ENCODE measurements at places on chromosomes 6 and 20.

DNA sequence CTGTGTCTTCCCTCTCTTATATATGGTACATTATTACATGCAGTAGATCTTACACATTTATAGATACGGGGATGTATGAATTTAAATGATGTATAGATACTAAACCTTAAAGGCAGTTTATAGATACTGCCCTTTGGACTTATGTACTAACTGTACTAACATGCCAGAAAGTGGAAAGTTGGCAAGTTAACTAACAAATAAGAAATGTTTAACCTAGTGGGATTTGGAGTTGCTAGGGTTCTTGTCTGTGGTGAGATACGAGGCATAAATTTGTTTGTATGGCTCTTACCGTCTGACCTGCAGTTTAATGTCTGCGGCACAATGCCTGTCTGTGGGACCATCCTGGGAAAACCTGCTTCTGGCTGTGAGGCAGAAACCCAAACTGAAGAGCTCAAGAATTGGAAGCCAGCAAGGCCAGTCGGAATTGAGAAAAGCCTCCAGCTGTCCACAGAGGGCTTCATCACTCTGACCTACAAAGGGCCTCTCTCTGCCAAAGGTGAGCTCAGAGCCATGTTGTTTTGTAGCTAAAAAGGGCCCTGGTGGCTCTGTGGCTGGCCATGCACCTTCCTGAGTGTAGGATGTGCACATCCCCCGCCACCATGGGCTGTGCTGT lies 62.9 kb upstream of the SLC22A1 start:
- no peak overlapping the region for H3K27ac ChIP-seq
- DNase-seq: no peak
- H3K27me3 ChIP-seq: no peaks in the 10 kb centered on the region
- peaks cover 94% of the 10 kb centered on the region for H3K36me3 ChIP-seq
- H3K4me1 ChIP-seq: no peaks in the 10 kb centered on the region

DNA sequence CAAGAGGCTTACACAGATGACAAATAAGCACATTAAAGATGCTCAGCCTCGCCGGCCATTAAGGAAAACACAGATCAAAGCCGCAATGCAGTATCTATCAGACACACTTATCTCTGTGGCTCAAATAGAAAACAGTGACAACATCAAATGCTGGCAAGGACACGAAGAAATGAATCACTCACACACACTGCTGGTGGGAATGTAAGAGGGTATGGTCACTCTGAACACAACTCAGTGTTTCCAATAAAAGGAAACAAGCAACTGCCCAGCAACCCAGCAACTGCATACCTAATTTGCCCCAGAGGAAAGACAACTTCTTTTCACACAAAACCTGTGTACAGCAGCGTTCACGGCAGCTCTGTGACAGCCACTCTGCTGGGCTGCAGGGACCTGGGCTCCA lies 155.8 kb downstream of the WDR27 start:
- H3K27me3 ChIP-seq: no peaks in the 10 kb centered on the region
- H3K4me1 ChIP-seq: no peaks in the 10 kb centered on the region
- no peaks in the 10 kb centered on the region for H3K36me3 ChIP-seq
- no peak overlapping the region for H3K4me3 ChIP-seq
- no peak overlapping the region for H3K27ac ChIP-seq
- DNase-seq: no peak

- H3K4me3 ChIP-seq: no peak overlapping the region
- H3K36me3 ChIP-seq: no peaks in the 10 kb centered on the region
- no peaks in the 10 kb centered on the region for H3K4me1 ChIP-seq
- DNase-seq: no peak
Measured at GRCh38 chr20:22684763-22685443, 100.5 kb upstream of the FOXA2 start.

DNA sequence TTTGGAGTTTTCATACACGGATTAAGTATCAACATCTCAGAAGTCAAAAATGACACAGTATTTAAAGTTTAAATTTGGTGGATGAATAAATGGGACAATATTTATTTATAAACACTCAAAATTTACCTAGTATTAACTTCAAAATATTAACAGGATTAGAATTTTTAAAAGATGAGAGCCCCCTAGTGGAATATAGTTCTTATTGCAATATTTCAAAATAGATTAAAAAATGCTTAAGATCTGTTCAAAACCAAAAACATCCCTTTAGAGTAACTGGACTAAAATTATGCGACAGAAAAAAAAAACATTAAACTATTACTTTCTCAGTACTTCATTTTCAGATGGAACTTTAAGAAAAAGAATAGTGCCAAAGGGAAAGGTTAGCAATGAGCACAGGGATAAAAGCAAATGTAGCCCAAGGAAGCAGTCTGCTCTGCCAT lies 56.6 kb downstream of the SNX14 start:
- H3K36me3 ChIP-seq: peaks cover 6% of the 10 kb centered on the region
- H3K4me3 ChIP-seq: no peak overlapping the region
- no peak for DNase-seq
- H3K27ac ChIP-seq: no peak overlapping the region

- no peaks in the 10 kb centered on the region for H3K4me1 ChIP-seq
- H3K27ac ChIP-seq: no peak overlapping the region
- no peak for DNase-seq
- H3K27me3 ChIP-seq: no peaks in the 10 kb centered on the region
- no peak overlapping the region for H3K4me3 ChIP-seq
Measured at GRCh38 chr6:162973151-162973872, 245.5 kb downstream of the PACRG start.
